ENCODE measurements at places on chromosomes 1 and 21. TPM values are rescaled to one million over a fixed set of nuclear protein-coding genes. Genes with fewer than 3 reads are reported as not detected.

AMY1B gene
- total RNA-seq, result not detected

FALEC gene
- not detected for total RNA-seq

KRTAP12-1 gene
- not detected for total RNA-seq

TDRD5 gene
- total RNA-seq, result 2.2 TPM

C4BPA gene
- total RNA-seq, result 1.5 TPM

CLDN17 gene
- not detected for total RNA-seq

SLC37A1 gene
- total RNA-seq, result 52.3 TPM

INAVA gene
- total RNA-seq, result 171 TPM

ZNF687 gene
- 22.6 TPM for total RNA-seq

DNAI4 gene
- total RNA-seq, result 38.0 TPM

CYP2J2 gene
- 45.6 TPM for total RNA-seq

PLA2G2D gene
- total RNA-seq, result not detected

GUCA2B gene
- 381 TPM for total RNA-seq

UHMK1 gene
- total RNA-seq, result 50.2 TPM

RCAN1 gene
- 44.4 TPM for total RNA-seq

NOS1AP gene
- total RNA-seq, result 14.3 TPM

LYPD8 gene
- 700 TPM for total RNA-seq

DNAJC28 gene
- total RNA-seq, result 3.0 TPM

ELAPOR1 gene
- 107 TPM for total RNA-seq

ACKR1 gene
- 30.4 TPM for total RNA-seq

LCE3E gene
- not detected for total RNA-seq

ARMH1 gene
- total RNA-seq, result 1.7 TPM

RPE65 gene
- not detected for total RNA-seq

TTLL7 gene
- 21.0 TPM for total RNA-seq

CD1E gene
- not detected for total RNA-seq

SLC6A9 gene
- total RNA-seq, result 38.1 TPM

POLR3GL gene
- 15.7 TPM for total RNA-seq

AIM2 gene
- total RNA-seq, result 0.61 TPM

PLEKHA6 gene
- 154 TPM for total RNA-seq

KCNA2 gene
- total RNA-seq, result 0.12 TPM

NHLH1 gene
- total RNA-seq, result 0.16 TPM

SAMD11 gene
- total RNA-seq, result 4.3 TPM

KCNJ6 gene
- 0.14 TPM for total RNA-seq

PDE4B gene
- 4.9 TPM for total RNA-seq

CELA3A gene
- total RNA-seq, result not detected

OR2G6 gene
- not detected for total RNA-seq

S1PR1 gene
- 4.8 TPM for total RNA-seq

NLRP3 gene
- 0.89 TPM for total RNA-seq

TLCD4 gene
- total RNA-seq, result 53.4 TPM

TSACC gene
- not detected for total RNA-seq

MRPL24 gene
- 50.1 TPM for total RNA-seq

CTH gene
- total RNA-seq, result 7.2 TPM

GOLT1A gene
- total RNA-seq, result 2.5 TPM

TCHHL1 gene
- not detected for total RNA-seq

HAO2 gene
- total RNA-seq, result not detected

SPRR2A gene
- total RNA-seq, result not detected

TM2D1 gene
- 40.4 TPM for total RNA-seq

OR10Z1 gene
- total RNA-seq, result not detected

ITGB3BP gene
- 12.9 TPM for total RNA-seq

HCRTR1 gene
- total RNA-seq, result not detected

GFI1 gene
- 2.7 TPM for total RNA-seq

MIXL1 gene
- 0.29 TPM for total RNA-seq

GPR3 gene
- total RNA-seq, result not detected

PIP5K1A gene
- 38.4 TPM for total RNA-seq

GIPC2 gene
- 12.8 TPM for total RNA-seq

PGBD5 gene
- total RNA-seq, result 2.7 TPM

ARHGAP30 gene
- total RNA-seq, result 8.1 TPM

DNASE2B gene
- total RNA-seq, result not detected
